ENCODE measurements at places on chromosomes 5 and 9. TPM values are rescaled to one million over a fixed set of nuclear protein-coding genes. Genes with fewer than 3 reads are reported as not detected.

The OBP2B gene
- not detected for total RNA-seq

The OR1J2 gene
- not detected for total RNA-seq

The PTGDS gene
- total RNA-seq: 304 TPM

The RPS23 gene
- total RNA-seq: 6,779 TPM

The PTGES2 gene
- 63.9 TPM for total RNA-seq

The MARCOL gene
- total RNA-seq: not detected

The ARHGEF39 gene
- 1.5 TPM for total RNA-seq

The PCDHB14 gene
- total RNA-seq: 0.70 TPM

The NREP gene
- total RNA-seq: 59.7 TPM

The LCN15 gene
- total RNA-seq: not detected

The CDH9 gene
- not detected for total RNA-seq

The PPP2R2B gene
- not detected for total RNA-seq

The TTC16 gene
- not detected for total RNA-seq

The SLC25A48 gene
- not detected for total RNA-seq

The NMUR2 gene
- not detected for total RNA-seq

The TNFSF8 gene
- total RNA-seq: not detected

The OSMR gene
- 74.9 TPM for total RNA-seq

The SLC12A7 gene
- total RNA-seq: 6.8 TPM

The USP20 gene
- 15.2 TPM for total RNA-seq

The EGFLAM gene
- 2.0 TPM for total RNA-seq

The LVRN gene
- total RNA-seq: not detected

The SHB gene
- 39.4 TPM for total RNA-seq

The FBLL1 gene
- total RNA-seq: 1.6 TPM

The INSYN2B gene
- 5.3 TPM for total RNA-seq

The SLC25A2 gene
- total RNA-seq: not detected

The FAM81B gene
- total RNA-seq: not detected

All from pericardium fibroblast (primary cell).